ENCODE measurements at places on chromosomes 1 and 21.

- DNase-seq, result no peak
These were observed 19.6 kb upstream of the SERINC2 start for GRCh38 chr1:31393463-31393862.

- no peak for DNase-seq
These were observed 447.9 kb downstream of the PLA2G4A start for GRCh38 chr1:187276677-187277076.

- no peak for DNase-seq
These were observed 146.1 kb upstream of the RUNX1 start for GRCh38 chr21:35195232-35195631.

DNA sequence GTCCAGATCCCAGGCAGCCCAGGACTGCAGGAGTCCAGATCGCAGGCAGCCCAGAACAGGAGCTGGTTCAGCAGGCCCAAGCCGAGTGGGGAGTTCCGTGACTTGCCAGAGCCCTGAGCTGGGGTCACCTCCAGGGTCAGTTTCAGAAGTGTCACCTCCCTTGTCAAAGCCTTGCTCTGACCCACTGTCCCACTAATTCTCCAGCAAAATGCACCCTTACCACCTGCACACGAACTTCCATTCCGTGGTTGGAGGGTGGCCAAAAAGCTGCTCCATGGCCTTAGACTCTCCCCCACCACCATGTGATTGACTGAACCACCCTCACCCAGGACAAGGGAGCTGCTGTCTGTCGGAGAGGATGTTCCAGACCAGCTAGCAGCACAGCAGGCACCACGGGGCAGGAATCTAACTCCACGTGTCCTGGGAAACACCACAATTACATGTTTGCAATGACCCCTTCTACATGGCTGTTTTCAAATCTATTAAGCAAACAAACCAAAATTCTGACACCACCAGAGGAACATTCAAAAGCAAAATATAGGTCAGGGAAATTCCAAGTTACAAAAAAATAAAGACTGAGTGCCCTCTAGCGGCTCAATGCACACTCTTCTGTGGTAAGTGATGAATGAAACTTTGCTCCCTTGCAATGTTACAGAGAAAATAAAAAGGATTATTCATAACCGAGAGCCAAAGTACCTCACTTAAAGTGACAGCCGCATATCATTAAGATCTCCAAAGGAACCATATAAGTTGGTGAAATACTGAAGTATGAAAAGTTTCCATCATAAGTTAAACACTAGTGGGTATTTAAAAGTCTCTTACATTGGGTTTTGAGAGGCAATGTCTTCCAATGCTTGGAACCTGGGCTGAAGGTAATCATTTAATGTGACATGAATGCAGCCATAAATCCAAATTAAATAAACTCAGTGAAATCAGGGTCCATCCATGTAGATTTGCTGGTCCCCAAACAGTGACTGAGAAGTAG, 76.3 kb downstream of the NPHP4 start:
- DNase-seq, result no peak

All from NCI-H1417 treated with DMSO at 0.1 percent for 48 hours (cell line).